ENCODE measurements at places on chromosomes 13 and 19. TPM values are rescaled to one million over a fixed set of nuclear protein-coding genes. Genes with fewer than 3 reads are reported as not detected.

Gene BRCA2
- total RNA-seq = 17.3 TPM

Gene SEMA6B
- 0.17 TPM for total RNA-seq

Gene KCNC3
- total RNA-seq = 2.0 TPM

Gene ZNF432
- total RNA-seq = 6.2 TPM

Gene PSG11
- not detected for total RNA-seq

Gene ZNF433
- 0.52 TPM for total RNA-seq

Gene SERTAD1
- 8.8 TPM for total RNA-seq

Gene SYNE4
- 1.1 TPM for total RNA-seq

Gene LILRB5
- not detected for total RNA-seq

Gene AMER2
- not detected for total RNA-seq

Gene IGLON5
- total RNA-seq = not detected

Gene GPR183
- total RNA-seq = 37.4 TPM

Gene ZNF567
- total RNA-seq = 6.0 TPM

Gene CLDN10
- total RNA-seq = not detected

Gene GSX1
- not detected for total RNA-seq

Gene SPATA13
- 57.4 TPM for total RNA-seq

Gene SWSAP1
- 1.1 TPM for total RNA-seq

Gene CCDC169
- 0.50 TPM for total RNA-seq

Gene RNF17
- total RNA-seq = not detected

Gene ZNF98
- total RNA-seq = not detected

Gene CPAMD8
- total RNA-seq = 0.44 TPM

Gene GJB2
- total RNA-seq = 0.72 TPM

Gene AKAP11
- 25.0 TPM for total RNA-seq

Gene ZNF30
- total RNA-seq = 4.4 TPM

Gene CLDND2
- 0.72 TPM for total RNA-seq

Gene OR7E24
- not detected for total RNA-seq

Gene ZNF416
- total RNA-seq = 1.5 TPM

Gene MEIS3
- not detected for total RNA-seq

Gene ZNF235
- total RNA-seq = 1.5 TPM

Gene ZNF534
- not detected for total RNA-seq

Gene P2RY11
- 12.2 TPM for total RNA-seq

Gene KIR2DL4
- not detected for total RNA-seq

Gene LILRB3
- total RNA-seq = not detected

Gene SLC6A16
- 0.98 TPM for total RNA-seq

Gene SIN3B
- total RNA-seq = 20.6 TPM

Gene OR7A10
- not detected for total RNA-seq

Gene FIZ1
- 14.8 TPM for total RNA-seq

Gene NACC1
- 45.0 TPM for total RNA-seq

Gene FFAR1
- total RNA-seq = 0.10 TPM

Gene RGS9BP
- 0.12 TPM for total RNA-seq

Gene PNMA8A
- 1.5 TPM for total RNA-seq

Gene ZNF154
- total RNA-seq = 0.69 TPM

Gene ZNF112
- total RNA-seq = 0.05 TPM

Measured in activated naive CD4-positive, alpha-beta T cell treated with anti-CD3 and anti-CD28 coated beads for 36 hours (primary cell).